Activated CD8-positive, alpha-beta memory T cell treated with anti-CD3 and anti-CD28 coated beads for 24 hours (primary cell): ENCODE measurements at places on chromosomes 5 and 9.

DNA sequence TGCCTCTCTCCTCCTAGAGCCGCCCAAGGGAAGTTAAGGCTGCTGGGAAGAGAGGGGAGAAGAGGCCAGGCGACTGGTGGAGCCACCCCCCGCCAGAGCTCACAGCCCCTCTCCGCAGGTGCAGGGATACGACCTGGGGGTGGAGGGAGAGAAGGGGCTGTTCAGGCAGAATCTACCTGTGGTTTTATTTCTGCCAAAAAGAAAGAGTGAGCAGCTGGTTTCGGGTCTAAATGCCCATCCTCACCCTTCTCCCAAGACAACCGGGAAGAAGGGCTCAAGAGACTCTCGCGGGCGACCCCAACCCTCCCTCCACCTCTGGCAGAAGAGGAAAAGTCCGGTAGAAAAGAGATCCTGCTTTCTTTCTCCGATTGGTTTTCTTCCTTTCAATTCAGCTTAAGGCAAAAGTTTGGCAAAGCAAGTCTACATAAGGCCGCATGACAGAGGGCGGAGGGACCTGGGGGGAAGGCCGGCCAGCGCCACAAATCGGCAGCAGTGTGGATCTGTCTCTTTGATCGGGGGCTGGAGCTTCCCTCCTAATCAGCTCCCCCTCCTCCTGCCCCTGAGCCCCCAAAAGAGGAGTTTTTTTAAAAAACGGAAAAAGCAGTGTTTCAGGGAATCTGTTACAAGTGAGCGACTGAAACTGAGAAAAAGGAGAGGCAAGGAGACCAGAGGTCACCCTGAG lies 16.3 kb downstream of the FAM78A start:
- DNase-seq: no peak

- DNase-seq: no peak
Measured at GRCh38 chr5:139058121-139058520, 140.0 kb downstream of the SIL1 start.

DNA sequence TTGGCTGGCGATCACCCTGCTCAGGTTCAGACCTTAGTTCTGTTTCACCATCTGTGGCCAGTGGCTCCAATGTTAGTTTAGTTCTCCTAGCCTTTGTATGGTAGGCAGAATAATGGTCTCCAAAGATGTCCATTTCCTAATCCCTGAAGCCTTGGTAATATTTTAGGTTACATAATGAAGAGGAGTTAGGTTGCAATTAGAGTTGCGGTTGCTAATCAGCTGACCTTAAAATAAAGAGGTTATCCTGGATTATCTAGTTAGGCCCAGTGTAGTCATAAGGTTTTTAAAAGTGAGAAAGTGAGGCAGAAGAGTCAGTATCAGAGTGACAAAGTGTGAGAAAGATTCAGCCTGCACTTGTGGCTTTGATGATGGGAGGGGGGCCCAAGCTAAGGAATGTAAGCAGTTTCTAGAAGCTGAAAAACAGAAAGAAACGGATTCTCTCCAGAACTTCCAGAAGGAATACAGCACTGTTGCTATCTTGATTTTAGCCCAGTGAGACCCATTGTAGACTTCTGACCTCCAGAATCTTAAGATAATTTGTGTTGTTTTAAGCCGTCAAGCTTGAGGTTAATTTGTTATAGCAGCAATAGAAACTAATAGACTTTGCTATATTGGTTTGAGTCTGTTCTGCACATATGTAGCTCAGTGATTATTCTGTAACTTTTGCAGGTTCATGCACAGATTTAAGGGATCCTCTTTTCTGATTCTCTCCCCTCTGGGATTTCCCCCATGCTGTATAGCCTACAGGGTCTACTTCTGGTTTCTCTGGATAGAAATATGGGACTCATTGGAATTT lies 21.6 kb downstream of the LNPEP start:
- no peak for DNase-seq

- DNase-seq: no peak
Measured at GRCh38 chr9:132762896-132763295, 92.6 kb downstream of the GTF3C4 start.

DNA sequence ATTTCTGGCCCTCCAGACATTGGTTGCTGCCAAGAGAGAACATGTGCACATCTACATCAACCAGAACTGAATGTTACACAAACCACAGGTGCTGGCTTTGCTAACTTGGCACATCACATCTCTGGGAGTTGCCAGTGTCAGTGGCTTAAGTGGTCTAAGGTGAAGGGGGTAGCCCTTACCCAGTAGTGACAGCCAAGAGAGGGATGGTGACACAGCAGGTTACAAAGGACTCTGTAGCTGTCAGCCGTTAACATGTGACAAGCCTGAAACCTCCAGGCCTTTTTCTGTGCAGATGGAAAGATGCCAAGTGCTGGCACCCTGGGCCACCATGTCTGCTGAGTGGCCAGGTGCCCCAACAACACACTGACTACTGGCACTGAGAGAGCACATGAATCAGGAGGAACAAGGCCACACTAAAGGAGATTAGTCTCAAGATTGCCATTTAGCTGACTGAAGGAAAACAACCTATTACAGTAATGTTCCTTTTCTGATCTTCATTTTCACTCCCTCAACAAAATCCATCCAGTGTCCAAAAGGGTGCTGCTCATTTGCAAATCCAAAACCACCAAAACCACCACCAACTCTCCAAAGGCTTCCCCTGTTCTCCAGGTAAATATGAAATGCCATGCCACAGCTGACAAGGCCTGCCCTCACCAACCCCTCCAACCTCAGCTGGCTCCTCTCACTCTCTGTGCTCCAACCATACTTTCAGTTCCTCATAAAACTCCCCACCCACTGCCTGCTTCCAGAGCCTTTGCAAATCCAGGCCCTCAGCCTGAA lies 20.2 kb downstream of the SIL1 start:
- DNase-seq: no peak

GRCh38 chr5:93598091-93599000 lies 15.3 kb downstream of the NR2F1 start:
- no peak for DNase-seq

GRCh38 chr5:176789873-176790615 lies 20.3 kb upstream of the UNC5A start:
- DNase-seq: no peak

DNA sequence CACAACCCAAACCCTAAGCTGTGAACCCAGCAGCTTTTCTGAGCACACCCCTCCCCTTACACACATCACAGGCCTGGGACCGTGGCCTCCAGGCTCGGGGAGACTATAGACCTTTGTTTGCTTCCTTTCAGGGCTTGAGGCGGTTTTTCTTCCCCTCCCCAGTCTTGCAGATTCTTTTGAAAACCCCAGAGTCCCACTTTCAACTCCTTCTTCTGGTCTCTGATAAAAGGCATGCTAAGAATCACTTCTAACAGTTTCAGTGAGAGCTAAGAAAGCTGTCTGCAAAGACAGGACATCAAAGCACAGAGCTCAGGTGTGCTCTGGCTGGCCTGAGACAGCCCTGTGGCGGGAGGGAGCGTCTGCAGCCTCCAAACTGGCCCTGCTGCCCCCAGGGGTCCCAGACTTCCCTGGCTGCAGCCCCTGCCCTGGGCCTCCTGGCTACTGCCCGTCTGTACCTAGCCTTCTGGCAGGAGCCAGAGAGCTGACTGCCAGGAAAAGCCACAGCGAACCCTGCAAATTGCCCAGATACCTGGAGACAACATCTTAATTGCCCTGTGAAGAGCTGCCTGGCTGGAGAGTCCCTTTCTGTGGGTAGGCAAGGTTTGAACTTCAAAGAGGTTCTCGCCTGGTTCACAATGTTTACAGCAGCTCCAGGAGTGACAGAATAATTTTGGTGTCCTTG lies 138.9 kb downstream of the GADD45G start:
- peak; percentile 73 for DNase-seq

DNA sequence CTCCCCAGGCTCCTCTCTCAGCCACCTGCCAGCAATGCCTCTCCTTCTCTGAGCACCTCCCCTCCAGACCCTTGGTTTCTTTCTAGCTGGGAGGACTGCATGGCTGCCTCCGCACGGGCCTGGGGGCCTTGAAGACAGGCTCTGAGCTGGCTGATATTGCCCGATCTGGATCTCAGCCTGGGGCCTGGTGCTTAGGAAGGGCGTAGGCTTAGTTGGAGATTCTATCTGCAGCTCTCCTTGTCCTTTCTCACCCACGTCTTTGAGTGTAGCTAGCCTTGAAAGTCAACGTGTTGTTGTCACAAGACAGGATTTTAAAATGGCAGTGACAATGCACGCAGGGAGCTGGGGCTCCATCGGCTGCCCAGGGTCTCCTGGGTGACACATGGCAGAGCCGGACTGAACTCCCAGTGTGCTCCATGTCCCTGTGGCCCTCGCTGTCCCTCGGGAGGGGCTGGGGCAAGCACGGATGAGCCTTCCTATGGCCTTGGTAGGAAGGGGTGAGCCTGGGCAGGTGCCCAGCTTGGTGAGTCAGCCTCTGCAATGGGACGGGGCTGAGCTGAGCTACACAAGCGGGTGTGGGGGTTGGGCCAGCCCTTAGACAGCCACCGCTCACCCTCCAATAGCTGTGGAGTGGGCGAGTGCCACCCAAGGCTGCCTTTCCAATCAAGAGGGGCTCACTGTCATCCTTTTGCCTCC lies 9.4 kb downstream of the ADAMTSL2 start:
- no peak for DNase-seq
